NCI-H1105 (cell line): ENCODE measurements at places on chromosomes 6 and 20.

DNA sequence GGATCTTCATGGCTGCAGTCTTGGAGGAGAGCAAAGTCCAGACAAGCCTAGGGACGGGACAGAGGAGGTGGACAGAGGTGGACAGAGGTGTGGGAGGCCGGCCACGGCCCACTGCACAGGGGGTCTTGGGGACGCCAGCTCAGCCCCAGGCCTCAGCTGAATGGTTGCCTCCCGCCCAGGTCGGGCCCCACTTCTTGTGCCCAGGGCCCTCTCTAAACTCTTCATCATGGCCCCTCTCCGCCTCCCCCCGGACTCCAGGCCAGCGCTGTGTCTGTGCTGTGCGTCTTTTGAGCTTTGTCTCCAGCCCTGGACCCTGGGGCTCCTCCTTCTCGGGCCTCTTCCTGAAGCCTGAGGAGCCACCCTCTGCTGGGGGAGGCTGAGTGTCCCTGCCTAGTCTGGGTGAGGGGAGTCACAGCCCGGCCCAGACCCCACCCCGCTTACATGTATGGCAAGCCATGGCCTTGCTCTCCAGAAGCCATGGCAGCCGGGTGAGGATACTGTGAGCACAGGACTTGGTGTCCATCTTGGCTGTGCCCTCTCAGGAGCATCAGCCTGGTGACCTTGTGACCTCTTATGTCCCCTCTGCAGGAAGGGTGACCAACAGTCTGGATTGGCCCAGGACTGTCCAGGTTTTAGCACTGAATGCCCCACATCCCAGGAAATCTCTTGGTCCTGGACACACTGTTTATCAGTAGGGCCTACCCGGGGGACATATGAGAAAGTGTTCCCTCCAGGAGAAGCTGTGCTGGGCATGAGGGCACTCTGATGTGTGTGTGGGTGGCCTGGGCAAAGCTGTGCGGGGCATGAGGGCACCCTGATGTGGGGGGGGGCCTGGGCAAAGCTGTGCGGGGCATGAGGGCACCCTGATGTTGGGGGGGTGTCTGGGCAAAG, 9.4 kb upstream of the NPBWR2 start:
- no peak for DNase-seq

- no peak for DNase-seq
These were observed 48.3 kb downstream of the PROKR2 start for GRCh38 chr20:5268449-5268848.

DNA sequence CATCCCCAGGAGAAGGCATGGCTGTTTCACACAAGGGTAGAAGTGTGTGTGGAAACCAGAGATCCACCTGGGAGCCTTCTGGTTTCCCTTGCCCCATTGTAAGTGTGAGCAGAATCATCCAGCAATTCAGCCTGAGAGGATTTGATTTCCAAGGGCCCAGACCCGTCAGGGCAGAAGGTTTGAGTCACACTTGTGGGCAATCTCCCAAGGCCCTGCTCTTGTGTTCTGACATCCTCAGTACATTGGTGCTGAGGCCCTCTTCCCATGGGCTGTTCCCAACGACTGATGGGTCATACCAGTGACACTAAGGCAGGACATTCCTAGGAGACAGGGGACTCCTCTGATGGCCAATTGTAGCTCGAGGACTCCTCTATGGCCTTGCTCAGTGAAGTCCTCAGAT, 58.2 kb upstream of the POLR1H start:
- DNase-seq, result no peak

- no peak for DNase-seq
These were observed 63.1 kb downstream of the SLX4IP start for GRCh38 chr20:10498200-10498599.

- no peak for DNase-seq
These were observed 13.6 kb upstream of the GPRC6A start for GRCh38 chr6:116842459-116842858.

GRCh38 chr6:107246249-107246971, 131.1 kb upstream of the BEND3 start:
- DNase-seq, result no peak

DNA sequence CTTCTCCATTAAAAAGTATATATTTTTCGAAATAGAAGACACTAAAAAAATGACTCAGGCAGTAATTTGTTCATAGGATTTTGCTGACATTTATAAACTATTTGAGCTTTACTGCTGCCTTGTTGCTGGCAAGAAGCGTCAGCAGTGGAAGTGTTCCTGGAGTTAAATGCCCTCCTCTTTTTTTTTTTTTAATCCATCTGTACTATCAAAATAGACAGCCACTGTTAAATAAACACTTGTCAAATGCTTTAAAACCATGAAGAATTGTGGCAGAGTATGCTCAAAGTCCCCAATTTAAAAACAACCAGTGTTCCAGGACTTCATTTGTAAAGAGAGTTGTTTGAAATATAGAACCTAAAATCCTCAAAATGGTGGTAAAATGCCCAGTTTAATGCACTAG, 253.8 kb downstream of the NKAIN2 start:
- DNase-seq, result peak; percentile 57

GRCh38 chr6:132713352-132714134, at the start of gene VNN1:
Gene VNN1, minus strand, starts transcription at chr6:132714055. Its CDS starts 20 bp downstream, at chr6:132714035.
- DNase-seq, result no peak

DNA sequence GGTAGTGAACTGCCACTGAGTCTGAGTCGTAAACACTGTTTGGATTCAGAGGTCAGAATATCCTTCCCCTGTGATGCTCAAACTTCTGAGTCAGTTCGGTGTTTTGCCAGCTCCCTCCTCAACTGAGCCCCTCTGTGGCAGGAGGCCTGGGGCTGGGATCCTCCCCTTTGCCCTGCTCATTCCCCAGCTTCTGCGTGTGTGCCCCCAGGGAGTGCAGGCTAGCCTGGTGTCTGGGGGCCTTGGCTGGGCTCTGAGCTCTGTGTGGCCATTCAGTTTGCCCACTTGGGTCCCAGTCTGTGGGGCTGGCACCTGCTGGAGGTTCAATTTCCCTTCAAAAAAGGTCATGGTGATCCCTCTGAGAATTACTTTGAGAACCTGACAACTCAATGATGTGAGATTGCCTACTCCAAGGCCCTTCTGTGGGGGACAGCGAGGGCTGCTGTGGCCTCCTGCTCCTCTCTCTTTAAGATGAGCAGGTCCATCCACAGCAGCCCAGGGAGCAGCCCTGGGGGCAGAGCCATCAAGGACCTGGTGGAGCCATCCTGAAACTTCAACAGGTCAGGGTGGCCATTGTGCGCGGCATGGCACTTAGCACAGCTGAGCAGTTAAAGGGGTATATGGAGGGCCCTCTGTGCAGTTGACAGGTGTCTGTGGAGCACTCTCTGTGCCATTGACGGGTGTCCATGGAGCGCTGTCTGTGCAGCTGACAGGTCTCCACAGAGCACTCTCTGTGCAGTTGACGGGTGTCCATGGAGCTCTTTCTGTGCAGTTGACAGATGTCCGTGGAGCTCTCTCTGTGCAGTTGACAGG, 147.2 kb downstream of the SYCP2 start:
- no peak for DNase-seq

- DNase-seq, result peak; percentile 76
These were observed 1092.0 kb upstream of the MAP3K7 start for GRCh38 chr6:91678679-91679446.

- no peak for DNase-seq
These were observed 17.8 kb upstream of the SLC32A1 start for GRCh38 chr20:38706509-38706908.

- peak; percentile 17 for DNase-seq
These were observed 9.6 kb downstream of the RIPOR2 start for GRCh38 chr6:24926192-24926591.

GRCh38 chr20:10537850-10538480, 102.9 kb downstream of the SLX4IP start:
- no peak for DNase-seq

- no peak for DNase-seq
These were observed 10.8 kb downstream of the ACTR5 start for GRCh38 chr20:38759106-38759505.

GRCh38 chr6:69816569-69816968, 19.8 kb upstream of the LMBRD1 start:
- DNase-seq, result no peak

DNA sequence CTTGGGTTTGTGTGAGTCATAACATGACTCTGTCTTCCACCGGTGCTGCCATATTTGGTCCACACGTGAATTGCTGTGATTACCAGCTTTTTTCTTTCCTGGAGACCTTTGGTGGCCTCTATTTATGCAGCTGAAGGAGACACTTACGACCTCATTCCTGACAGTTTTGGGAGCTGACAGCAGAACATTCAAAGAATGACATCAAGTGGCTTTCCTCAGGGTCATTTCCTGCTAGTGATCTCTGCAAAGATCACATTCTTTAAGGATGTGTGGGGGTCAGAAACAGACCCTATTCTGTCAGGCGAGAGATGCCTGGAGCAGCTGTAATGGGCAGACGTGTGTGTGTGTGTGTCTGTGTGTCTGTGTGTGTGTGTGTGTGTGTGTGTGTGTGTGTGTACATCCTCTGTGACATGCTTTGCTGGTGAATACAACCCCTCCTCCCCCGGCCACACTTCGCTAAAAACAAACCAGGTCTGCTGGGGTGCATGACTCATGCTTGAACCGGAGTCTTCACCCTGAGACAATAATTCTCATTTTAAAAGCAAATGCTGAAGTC, 115.6 kb downstream of the TMEM170B start:
- no peak for DNase-seq

DNA sequence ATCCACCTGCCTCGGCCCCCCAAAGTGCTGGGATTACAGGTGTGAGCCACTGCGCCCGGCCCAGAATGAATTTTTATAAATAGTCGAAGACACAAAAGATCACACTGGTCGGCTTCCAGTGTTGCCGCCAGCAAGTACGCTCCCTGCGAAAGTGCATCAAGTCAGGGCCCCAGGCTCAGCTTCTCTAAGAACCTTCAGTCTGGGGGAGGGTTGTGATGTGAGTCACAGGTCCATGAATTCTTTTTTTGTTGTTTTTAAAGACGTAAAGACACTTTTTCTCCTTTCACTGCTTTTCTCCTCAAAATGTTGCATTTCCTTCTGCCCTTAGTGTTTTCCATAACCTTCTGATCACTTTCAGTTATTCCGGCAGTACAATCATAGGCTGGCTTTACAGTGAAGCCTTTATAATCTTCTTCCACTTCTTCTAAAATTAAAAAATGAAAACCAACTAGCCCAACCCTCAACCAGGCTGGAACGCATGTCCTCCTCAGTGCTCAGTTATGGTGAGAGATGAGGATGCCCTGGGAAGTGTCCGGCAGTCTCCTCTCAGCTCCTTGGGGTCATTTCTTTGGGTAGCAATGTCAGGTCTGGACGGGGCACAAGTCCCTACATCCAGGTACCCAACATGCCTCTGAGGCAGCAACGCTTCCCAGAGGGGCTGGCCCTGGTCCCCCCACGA, 66.6 kb downstream of the CSE1L start:
- no peak for DNase-seq

GRCh38 chr20:4488407-4489339, 233.0 kb upstream of the PRND start:
- DNase-seq, result no peak

DNA sequence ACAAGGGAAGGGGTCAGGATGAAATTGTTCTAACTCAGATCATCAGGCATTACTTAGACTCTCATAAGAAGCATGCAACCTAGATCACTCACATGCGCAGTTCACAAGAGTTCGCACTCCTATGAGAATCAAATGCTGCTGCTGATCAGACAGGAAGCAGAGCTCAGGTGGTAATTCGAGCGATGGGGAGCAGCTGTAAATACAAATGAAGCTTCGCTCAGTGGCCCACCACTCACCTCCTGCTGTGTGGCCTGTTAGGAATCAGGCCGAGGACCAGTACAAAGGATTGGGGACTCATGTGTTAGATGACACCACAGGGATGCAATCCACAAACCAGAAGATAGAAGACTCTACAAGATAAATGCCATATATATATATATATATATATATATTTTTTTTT, 31.5 kb upstream of the TOP1 start:
- no peak for DNase-seq

DNA sequence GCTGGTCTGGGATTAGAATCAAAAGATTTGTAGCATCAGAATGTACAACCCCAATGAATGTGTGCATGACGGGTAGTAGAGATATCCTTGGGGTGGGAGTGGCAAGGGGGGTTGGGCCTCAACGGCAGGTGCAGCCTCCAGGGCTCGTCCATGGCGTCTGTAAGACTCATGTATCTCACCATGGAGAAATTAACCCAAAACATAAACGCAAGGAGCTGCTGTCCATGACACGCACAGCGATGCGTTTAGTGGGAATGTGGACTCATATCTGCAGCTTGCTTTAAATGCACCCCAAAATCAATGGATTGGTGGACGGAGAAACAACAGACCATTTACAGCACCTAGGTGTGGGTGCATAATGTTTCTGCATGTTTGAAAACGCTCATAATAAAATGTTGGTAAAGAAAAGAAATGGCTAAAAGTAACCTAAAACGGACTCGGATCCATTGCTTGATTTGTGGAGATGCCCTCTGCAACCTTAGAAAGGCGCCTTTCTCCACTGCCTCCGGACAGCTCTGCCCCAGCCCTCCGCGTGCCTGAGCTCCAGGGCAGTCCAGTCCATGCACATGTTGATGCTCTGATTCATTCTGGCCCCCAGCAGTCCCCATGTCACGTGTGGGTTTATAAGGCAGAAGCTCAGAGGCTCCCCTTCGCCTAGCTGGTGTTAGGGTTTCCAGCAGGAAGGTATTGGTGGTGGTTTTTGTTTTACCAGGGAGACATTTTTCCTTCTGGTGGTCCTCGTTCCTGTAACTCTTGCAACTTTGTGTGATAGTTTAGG, 24.5 kb downstream of the PYGB start:
- no peak for DNase-seq

GRCh38 chr6:56380476-56380875, 133.1 kb upstream of the COL21A1 start:
- DNase-seq, result no peak

DNA sequence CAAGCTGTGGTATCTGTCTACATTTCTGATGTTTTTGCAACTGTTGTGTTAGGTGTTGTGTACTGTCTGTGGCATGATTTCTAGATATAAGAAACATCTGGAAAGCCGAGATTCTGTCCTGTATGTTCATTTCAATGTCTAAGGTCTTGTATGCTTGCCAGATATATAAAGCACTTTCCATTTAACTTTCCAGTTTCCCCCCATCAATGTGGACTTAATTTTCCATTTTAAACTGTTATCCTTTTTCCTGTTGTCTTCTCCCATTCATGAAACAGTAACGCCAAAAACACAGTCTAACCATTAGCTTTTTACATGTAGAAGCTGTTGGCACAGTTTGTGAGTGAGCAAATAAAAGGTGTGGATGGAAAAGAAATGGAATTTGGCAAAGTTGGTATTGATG, 181.6 kb downstream of the FARS2 start:
- DNase-seq, result no peak

- no peak for DNase-seq
These were observed 615.4 kb downstream of the MAFB start for GRCh38 chr20:40073535-40074111.

GRCh38 chr6:168130697-168131371, 51.8 kb upstream of the FRMD1 start:
- no peak for DNase-seq
